ENCODE measurements at places on chromosomes 6 and 20.

DNA sequence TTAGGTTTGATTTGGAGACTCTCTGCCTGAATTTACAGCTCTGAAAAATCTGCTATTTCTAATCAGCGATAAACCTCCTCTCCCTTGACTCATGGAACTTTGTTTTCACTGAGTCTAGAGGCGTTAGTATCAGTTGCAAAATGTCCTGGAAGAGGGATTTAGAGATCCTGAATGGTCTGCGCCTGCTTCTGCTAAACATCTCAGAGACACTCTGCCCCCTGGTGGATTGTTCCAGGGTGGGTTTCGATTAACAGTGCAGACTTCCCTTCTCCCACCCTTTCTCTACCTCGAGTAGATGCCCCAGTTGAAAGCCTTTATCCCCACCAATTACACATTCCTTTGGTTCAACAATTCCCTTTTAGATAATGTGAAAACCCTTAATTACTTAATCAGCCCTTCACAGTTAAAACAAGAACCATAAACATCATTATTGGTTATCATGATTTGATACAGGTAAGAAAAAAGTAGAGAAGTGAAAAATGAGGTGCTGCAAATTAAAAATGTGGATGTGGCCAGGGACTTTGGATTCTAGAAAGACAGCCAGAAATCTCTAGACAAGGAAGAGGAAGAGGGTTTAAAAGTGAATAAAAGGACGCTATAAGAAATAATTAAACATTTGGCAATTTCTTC is 5.5 kb downstream of the HTR1B start:
- DNase-seq: no peak

DNA sequence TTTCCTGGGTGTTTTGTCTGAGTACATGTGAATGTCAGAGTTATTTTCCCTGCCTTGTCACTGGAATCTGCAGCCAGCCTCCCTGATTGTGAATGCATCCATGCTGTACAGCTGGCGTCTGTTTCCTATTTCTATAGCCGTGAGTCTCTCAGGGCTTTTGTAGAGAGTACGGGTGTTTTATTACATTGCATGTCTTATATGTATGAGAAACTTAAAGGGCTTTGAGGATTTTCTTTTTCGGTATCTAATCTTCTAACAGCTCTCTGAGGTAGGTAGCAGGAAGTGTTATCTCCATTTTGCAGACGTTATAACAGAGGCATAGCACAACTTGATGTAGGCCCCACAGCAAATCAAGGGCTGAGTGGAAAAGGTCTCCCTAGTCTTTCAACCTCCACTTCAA is 272.9 kb downstream of the PRL start:
- no peak for DNase-seq

- no peak for DNase-seq
These were observed 301.0 kb downstream of the FARS2 start for GRCh38 chr6:5562277-5562676.

GRCh38 chr6:340991-341827 is 48.9 kb downstream of the DUSP22 start:
- no peak for DNase-seq
